ENCODE measurements at places on chromosomes 5 and 9.

DNA sequence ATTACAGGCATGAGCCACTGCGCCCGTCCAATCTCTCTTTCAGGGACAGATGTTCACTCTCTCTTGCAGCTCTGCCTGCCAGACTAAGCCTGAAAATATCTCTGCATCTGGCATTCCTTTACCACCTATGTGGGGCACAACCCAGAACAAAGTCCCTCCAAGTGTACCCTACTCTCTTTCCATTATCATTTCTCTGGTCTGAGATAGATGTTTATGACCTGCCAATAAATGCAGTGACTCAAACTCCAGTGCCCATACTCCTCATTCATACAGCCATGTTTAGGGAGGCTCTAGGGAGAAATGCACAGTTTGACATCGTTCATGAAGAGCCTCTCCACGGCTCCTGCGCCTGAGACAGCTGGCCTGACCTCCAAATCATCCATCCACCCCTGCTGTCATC is at the start of gene BTNL3:
TSS of gene BTNL3 (plus strand) at position 255 of the 400 bp plus-strand sequence. CDS start 183 bp downstream, outside the sequence.
- no peak for DNase-seq

GRCh38 chr5:152477536-152477935 is 72.5 kb upstream of the NMUR2 start:
- no peak for DNase-seq

DNA sequence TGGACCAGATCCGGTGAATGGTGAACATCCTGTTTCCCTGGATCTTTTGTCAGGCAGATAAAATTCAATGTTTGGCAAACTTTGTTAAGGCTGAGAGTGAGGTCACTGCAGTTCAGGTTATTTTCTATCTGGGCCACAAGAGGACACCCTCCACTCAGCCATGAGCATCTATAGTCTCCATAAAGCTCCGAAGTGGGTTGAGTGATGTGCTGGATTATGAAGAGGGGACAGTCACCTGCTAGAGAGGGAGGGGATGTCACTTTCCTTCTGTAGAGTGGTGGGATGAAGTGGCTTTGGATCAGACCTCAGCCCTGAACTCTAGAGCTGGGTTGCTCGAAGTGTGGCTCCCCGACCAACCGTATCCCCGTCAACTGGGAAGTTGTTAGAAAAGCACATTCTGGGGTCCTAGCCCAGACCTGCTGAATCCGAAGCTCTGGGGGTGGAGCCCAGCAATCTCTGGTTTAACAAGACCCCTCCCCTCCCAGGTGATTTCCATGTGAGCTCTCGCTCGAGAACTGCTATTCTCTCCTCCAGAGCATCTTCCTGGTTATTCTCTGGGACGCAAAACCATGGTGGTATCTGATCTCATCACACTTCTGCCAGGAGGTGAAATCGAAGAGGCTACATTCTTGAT is 31.8 kb upstream of the FGF1 start:
- no peak for DNase-seq

- DNase-seq, result no peak
Measured at GRCh38 chr5:59744531-59744992, 149.0 kb downstream of the PDE4D start.

DNA sequence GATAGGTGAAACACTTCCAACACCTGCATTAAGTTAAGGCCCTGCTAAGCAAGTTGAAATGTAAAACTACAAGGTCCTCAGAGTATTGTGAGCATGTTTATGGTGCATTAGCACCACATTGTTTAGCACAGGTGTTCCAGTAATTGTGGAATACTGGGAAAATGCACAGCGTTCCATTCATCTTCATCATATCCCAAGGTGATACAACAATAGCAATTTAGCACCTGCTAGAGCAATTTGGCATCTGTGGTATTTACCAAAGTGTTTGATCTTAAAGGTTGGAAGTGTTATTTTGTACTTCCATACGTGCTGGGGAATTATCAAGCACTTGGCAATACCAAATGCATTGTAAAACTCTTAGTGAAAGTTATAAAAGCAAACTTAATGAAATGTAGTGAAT is 266.8 kb downstream of the CYLC2 start:
- DNase-seq, result no peak

DNA sequence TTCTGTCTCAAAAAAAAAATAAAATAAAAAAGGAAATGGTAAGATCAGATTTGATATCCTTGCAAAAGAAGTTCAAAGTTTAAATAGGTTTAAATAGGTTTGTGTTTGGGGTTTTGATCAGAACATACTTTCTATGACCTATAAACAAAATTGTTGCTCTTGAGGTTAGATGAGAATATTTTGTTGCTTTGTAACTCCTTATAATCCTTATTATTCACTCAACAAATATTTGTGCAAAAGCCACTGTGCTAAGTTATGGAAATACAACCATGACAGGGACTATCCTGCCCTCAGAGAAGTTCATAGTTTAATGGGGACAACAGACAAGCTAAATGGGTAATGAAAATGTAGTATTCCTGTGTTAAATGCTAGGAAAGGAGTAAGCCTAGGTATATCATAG is 71.5 kb downstream of the INVS start:
- no peak for DNase-seq

DNA sequence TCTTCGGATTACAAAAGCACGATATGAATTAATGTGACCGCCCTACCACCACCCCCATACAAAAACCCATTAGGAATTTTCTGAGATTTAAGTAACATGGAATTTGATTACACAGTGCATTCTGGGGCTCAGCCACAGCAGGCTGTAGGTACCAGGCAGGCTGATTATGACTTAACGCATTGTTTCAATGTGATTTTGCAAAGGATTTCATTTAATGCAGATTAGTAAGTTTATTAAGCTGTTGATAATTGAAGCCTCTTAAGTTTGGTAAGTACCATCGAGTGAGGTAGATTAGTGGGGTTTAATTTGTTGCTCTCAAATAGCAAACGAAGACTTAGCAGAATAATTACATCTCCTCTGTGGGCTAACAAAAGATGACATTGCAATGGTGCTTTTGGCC is 240.1 kb downstream of the TRPM3 start:
- DNase-seq, result no peak

DNA sequence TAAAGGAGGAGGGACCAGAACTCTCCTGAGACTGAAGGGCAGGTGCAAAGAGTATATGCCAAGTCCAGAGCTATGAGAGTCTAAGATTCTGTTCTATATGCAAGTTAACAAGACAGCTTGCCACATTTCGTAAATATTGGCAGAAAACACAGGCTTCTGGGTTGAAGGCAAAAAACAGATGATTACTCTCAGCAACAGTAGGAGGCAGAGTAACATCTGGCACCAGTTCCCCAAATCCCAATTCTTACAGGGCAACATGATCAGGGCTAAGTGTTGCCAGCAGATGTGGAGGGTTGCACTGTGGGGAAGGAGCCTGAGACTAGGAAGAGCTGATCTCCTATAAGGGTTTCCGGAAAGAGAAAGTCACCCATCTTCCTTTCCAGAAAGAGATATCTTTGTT is 179.4 kb downstream of the PJA2 start:
- DNase-seq, result no peak

- DNase-seq, result no peak
Measured at GRCh38 chr9:34980181-34980761, 9.3 kb upstream of the DNAJB5 start.

DNA sequence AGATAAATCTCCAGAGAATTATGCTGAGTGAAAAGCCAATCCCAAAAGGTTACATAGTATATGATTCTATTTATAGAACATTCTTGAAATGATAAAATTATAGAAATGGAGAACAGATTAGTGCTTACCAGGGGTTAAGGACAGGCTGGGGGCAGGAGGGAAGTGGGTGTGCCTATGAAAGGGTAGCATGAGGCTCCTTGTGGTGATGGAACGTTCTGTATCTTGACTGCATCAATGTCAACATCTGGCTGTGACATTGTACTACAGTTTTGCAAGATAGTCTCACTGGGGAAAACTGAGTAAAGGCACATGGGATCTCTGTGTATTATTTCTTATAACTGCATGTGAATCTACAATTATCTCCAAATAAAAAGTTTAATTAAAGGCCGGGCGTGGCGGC is 22.3 kb downstream of the ORM2 start:
- no peak for DNase-seq

- DNase-seq, result no peak
Measured at GRCh38 chr9:95383185-95383676, 65.7 kb upstream of the FANCC start.

DNA sequence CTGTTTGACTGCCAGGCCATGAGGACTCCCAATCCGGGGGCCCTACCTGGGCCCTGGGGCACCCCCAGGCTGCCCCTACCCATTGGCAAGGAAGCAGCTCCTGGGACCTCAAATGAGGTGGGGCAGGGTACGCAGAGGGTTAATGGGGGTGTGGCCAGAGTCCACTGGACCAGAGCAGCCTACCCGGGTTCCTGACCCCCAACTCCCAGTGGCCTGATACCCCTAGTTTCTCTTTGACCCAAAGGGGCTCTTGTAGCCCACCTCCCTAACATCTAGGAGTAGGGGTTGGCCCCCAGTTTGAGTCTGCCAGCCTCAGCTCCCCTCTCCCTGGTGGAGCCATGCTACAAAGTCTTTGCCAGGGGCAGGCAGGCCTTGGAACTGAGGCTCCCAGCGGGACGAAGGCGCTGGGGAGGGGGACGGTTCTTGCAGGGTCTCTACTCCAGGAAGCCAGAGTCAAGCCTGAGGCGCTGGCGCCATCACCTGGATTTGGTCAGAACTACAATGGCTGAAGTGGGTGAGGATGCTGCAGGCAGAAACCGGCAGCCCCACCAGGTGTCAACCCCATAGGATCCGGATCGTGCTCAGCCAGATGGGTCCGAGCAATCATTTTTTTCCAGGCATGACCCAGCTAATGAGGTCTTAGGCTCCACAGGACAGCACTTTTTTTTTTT is 8.4 kb upstream of the CERCAM start:
- DNase-seq, result peak; percentile 87

GRCh38 chr5:88952344-88952743 is 69.4 kb upstream of the MEF2C start:
- DNase-seq, result no peak

GRCh38 chr5:75050415-75050814 is 1.9 kb downstream of the GCNT4 start:
- DNase-seq, result no peak

- DNase-seq, result no peak
Measured at GRCh38 chr5:59066367-59067163, 483.7 kb downstream of the RAB3C start.

- no peak for DNase-seq
Measured at GRCh38 chr5:39062530-39062929, 11.7 kb downstream of the RICTOR start.

DNA sequence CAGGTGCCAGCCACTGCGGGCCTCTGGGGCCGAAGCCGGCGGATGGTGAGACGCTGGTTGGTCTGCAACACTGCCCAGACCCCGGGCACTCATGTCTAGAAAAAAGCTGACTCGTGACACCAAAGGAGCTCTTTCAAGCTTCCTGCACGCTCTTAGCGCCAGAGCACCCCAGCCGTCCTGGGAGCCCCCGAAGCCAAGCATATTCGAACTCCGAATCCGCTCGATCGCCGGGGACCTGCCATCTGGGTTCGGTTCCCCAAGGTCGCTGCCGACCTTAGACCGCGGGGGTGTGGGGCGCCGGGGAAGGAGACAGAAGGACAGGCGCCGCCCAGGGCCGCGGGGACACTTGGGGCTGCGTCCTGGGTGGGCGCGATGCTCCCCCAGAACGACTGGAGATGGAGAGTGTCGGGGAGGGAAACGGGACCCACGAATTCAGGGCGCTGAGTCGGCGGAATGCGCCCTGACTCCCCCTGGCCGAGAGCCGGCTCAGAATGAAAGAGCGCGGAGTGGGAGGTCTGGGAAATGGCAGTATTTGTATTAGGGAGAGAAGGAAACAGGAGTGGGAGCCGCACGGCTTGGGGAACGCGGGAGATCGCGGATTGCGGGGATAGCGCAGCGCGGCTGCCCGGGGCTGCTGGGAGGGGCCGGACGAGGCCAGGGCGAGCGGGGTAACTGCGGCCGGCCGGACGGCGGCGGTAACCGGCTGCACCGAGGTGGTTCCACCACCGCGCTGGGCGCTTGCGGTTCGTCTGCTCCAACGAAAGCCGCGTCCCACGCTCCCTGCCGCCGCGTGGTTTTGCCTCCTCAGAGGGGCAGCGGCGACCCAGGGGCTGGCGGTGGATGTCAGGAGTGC is 20.1 kb upstream of the MARCHF6 start:
- no peak for DNase-seq

GRCh38 chr5:91941588-91941987 is 558.5 kb upstream of the ARRDC3 start:
- no peak for DNase-seq

GRCh38 chr5:169415948-169416347 is 115.0 kb upstream of the SLIT3 start:
- no peak for DNase-seq
